Large intestine (tissue), 12 donors: ENCODE measurements at places on chromosomes 2 and 18.
A peak's percentile ranks its signal among the peaks of the same experiment; 100 is the strongest.

DNA sequence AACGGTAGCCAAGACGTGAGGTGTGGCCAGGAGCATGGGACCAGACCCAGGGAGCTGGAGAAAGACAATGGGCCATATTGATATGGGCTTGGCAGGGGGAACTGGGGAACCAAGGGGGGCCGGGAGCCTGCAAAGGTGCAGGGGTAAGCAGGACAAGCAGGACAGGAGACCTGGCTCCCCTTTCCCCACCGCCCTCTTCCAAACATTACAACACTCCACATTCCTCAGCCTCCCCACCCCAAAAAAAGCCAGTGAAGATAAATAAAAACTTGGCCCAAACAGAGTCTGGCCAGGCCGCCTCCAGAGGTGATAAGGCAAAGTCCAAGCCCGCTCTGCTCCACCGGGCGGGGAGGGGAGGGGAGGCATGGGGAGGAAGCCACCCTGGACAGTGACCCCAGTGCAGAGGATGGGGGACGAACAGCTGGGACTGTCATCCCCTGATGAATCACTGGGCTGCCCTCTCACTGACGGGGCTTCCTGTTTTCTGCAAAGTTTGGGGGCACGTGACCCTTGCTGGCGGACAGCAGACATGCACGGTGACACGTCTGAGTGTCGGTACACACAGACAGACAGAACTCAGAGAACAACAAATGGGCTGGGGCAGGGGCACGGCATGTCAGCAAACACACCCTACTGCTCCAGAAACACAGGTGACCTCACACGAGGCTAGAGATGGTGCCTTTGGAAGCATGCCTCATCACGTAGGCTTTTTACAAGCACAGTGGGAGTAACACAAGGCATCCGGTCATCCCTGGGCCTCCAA is 100.2 kb downstream of the TNS1 start:
- DNase-seq, result peak; percentile 65

DNA sequence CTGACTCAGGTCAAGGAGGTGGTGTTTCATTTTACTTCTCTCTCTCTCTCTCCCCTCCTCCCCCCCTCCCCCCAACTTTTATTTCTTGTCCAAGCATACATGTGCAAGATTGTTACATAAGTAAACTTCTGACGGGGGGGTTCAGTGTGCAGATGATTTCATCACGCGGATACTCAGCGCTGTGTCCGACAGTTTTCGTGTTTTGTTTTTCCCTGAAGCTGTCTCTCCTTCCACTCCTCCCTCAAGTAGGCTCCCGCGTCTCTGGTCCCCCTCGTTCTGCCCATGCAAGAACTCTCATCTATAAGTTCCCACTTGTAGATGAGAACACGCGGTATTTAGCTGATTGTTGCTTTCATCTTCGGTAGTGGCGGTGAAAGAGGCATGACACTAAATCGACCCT is 111.0 kb upstream of the ANKRD30BL start:
- DNase-seq, result no peak

GRCh38 chr2:61759005-61759404 is 94.9 kb downstream of the FAM161A start:
- DNase-seq, result no peak

GRCh38 chr2:171711351-171711750 is 24.1 kb downstream of the DYNC1I2 start:
- DNase-seq, result no peak

- no peak for DNase-seq
These were observed 450.1 kb downstream of the ANKRD30B start for GRCh38 chr18:15198116-15198389.

- DNase-seq, result no peak
These were observed 38.9 kb downstream of the RHBDD1 start for GRCh38 chr2:226874749-226875148.
